ENCODE measurements at places on chromosomes 4 and X.

DNA sequence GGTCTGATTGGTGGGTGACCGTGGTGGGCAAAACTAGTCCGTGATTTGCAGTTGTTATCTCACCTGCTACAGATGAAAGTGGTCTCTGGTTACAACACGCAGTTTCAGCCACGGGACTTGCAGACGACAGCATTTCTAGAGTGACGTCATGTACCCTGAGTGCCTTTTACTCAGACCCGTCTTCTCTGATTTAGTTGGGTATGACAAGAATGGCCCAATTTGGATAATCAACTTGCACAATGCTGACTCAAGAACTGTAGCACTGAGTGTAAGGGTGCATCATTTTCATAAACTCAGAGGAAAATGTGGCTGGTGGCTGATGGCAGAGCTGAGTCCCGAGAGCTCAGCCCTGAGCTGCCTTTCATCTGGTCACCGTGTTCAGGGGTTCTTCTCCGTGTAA lies 281.4 kb upstream of the FRG1 start:
- no peak for DNase-seq

DNA sequence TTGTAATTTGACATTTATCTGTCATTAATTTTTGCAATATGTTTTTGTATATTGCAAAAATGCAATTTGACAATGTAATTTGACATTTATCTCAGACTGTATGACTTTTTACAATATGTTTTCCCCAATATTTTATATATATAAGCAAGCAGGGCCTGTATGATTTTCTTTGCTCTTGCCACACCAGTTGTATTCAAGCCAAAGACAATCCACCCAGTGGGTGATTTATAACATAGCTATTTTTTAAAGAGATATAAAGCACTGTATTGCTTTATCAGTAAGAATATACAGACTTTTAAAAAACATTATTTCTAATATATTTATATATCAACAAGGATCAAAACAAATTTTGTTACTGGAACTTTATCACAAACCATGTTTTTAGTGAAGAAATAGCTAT lies 47.3 kb downstream of the SLIT2 start:
- DNase-seq = no peak

DNA sequence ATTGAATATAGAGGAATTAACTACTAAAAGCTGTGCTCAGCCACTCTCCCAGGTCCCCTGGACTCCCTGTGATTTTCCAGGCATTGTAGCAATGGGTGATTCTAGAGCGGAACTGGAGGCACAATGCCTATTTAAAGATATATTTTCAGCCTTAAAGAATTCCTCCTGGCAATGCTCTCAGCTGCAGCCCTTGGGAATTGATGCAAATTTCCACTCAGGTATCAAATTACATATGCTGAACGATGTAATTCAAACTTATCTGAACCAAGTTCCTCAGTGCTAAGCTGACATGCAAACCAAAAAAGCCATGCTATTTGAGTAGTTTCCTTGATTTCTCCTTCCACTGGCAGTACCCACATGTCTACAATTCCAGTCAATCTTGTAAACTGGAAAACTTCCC lies 86.3 kb upstream of the GABRA3 start:
- DNase-seq = no peak

DNA sequence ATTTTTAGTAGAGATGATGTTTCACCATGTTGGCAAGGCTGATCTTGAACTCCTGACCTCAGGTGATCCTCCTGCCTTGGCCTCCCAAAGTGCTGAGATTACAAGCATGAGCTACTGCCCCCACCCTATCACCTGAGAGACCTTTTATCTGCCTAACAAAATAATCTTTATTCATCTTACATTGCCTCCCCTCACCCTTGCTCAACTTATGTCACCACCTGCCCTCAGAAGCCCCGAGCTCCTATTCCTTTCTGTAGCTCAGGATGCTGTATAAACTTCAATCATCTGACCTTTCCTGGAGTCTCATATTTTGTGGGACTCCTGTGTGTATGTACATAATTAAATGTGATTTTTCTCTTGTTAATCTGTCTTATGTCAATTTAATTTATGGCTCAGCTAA lies 29.7 kb upstream of the ENPP6 start:
- DNase-seq = no peak

GRCh38 chr4:3377557-3377956 lies 64.2 kb upstream of the HGFAC start:
- DNase-seq = no peak

- no peak for DNase-seq
Measured at GRCh38 chrX:109403922-109404321, 78.0 kb downstream of the GUCY2F start.

- DNase-seq = no peak
Measured at GRCh38 chr4:172666711-172667368, 501.8 kb upstream of the GALNT7 start.

GRCh38 chr4:158316264-158316663 lies 106.0 kb downstream of the TMEM144 start:
- DNase-seq = no peak

DNA sequence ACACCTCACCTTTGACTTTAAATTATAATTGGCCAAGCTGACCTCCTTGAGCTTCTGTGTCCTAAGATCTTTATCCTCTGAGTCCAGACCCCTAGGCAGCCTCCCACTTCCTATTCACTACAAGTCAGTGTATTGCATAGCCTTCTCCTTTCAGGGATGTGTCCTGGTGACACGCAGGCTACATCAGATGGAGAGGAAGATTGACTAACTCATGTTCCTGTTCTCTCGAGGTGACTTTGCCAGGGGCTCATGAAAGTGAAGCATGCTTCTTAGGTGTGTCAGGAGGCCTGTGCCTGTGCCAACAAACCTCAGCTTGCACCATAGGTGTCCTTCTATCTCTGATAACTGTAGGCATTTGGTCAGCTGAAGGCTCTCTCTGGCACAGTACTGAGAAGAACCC lies 195.7 kb upstream of the HS3ST1 start:
- DNase-seq = no peak
